Muscle of leg (tissue), 16 donors: ENCODE measurements at places on chromosomes 11 and 22.

DNA sequence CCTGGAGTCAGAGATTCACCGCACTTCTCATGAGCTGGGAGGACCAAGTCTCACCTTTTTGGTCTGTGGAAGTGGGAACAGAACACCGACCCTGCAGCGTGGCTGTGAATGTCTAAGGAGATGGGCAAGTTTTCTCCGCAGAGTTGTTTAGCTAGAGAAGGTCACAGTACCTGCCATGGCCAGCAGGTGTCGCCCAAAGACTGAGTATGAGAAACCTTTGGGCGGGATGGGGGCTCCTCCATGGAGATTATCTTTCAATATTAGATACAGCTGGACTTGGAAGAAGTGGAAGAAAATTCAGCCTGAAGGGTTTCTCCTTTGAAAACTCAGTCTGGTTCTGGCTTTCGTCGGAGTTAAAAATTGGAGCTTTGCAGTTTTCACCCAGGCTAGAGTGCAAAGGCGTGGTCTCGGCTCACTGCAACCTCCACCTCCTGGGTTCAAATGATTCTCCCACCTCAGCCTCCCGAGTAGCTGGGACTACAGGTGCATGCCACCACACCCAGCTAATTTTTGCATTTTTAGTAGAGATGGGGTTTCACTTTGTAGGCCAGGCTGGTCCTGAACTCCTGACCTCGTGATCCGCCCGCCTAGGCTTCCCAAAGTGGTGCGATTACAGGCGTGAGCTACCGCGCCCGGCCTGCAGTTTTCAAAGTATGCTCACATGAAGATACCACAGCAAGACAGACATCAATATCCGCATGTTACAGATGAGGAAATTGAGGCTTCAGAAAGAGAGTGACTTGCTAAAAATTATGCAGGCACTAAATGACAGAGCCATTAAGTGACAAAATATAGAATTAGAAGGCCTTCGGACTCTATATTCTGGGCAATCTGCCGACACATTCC lies 10.7 kb upstream of the DSCAML1 start:
- H3K27ac ChIP-seq, result no peak overlapping the region
- no peak overlapping the region for H3K4me3 ChIP-seq
- H3K4me1 ChIP-seq, result peaks cover 9% of the 10 kb centered on the region
- DNase-seq, result peak; percentile 90

GRCh38 chr22:36360011-36360410 lies 27.8 kb downstream of the MYH9 start:
- H3K4me3 ChIP-seq, result no peak overlapping the region
- no peak overlapping the region for H3K27ac ChIP-seq
- no peak for DNase-seq
- H3K36me3 ChIP-seq, result peaks cover 11% of the 10 kb centered on the region

DNA sequence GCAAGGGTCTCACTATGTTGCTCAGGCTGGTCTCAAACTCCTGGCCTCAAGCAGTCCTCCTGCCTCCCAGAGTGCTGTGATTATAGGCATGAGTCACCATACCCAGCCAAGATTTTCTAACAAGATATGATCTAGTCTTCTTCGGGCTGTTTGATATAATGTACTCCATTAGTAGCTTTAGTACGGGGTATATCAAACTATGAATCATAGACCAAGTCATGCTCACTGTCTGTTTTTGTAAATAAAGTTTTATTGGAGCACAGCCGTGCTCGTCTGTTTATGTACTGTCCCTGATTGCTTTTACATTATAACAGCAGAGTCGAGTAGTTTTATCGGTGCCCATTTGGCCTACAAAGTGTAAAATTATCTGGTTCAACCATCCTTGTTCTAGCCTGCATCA lies 43.9 kb upstream of the GRIK4 start:
- peaks cover 31% of the 10 kb centered on the region for H3K36me3 ChIP-seq
- no peaks in the 10 kb centered on the region for H3K4me1 ChIP-seq
- no peak overlapping the region for H3K27ac ChIP-seq
- no peaks in the 10 kb centered on the region for H3K27me3 ChIP-seq
- no peak for DNase-seq

GRCh38 chr11:73495731-73496130 lies 102.2 kb downstream of the FAM168A start:
- no peaks in the 10 kb centered on the region for H3K27me3 ChIP-seq
- H3K4me1 ChIP-seq, result no peaks in the 10 kb centered on the region
- no peak overlapping the region for H3K27ac ChIP-seq
- no peaks in the 10 kb centered on the region for H3K36me3 ChIP-seq

- DNase-seq, result no peak
- no peaks in the 10 kb centered on the region for H3K4me1 ChIP-seq
- no peaks in the 10 kb centered on the region for H3K36me3 ChIP-seq
- H3K27ac ChIP-seq, result no peak overlapping the region
Measured at GRCh38 chr11:45444796-45445195, 158.7 kb upstream of the SYT13 start.
